ENCODE measurements at places on chromosomes 2 and 18.

DNA sequence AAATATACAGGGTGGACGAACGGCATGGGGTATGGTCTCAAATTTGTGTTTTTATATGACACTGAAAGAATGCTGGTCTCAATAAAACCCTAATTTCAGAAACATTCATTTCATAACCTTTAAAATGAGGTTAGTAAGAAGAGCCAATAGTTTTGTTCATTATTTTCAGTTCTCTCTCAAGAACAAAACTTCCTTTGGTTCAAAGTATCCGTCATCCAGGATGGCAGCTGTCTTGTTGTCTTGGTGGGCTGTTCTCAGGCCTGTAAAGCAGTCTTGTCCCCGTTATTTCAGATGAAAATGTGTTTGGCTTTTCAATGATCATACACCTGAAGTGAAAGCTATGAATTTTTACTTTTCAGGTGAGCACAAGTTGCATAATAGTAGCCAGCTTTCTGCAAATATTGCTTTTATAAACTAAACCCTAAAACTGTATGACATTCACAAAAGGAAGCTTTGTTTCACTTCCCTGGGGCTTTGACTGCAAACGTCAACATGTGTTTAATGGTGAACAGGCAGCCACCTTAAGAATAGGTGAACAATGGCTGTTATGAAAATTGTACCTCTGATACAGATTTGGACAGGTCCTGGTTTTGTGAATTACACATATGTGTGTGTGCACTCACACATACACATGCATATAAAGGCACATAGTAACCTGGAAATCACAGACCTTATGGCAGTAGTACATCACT lies 2.6 kb downstream of the IL18RAP start:
- DNase-seq, result no peak

DNA sequence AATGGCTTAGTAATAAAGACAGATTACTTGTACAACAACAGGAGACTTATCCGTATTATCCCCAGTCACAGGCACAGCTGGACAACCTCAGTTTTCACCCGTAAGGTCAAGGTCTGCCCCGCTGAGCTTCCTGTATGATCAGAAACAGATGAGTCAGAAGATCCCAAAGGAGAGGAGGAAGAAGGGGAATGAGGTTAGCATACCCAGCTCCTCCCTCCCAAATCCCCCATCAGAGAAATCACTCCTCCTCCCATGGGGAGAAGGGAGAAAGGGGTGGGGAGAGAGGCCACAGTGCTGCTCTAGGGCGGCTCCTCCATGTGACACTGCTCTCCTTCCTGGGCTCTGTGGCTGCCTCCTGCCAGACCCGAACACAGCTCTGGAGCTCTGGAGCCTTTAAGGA lies 53.8 kb upstream of the SPTBN1 start:
- peak; percentile 63 for DNase-seq

DNA sequence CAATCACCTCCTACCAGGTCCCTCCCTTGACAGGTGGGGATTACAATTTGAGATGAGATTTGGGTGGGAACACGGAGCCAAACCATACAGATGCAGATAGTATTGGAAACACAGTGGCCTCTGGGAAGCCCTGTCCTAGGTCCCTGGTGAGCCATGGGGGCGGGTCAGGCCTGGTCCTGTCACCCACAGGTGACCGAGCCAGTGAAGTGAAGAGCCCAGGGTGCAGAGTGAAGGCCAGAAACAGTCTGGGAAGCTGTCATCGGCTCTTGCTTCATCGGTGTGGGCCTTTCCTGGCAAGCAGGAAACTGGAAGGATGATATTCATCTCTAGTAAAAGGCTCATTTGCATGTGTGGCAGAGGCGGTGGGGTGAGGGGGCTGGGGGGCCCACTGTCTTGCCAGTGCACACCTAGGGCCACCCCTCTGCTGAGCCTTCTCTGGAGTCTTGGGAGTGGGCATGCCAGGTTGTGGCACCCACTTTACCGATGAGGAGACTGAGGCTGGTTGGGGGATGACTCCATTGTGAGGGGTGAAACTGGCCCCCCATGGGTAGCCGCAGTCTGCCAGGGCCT lies 290.6 kb downstream of the NDUFA10 start:
- no peak for DNase-seq

DNA sequence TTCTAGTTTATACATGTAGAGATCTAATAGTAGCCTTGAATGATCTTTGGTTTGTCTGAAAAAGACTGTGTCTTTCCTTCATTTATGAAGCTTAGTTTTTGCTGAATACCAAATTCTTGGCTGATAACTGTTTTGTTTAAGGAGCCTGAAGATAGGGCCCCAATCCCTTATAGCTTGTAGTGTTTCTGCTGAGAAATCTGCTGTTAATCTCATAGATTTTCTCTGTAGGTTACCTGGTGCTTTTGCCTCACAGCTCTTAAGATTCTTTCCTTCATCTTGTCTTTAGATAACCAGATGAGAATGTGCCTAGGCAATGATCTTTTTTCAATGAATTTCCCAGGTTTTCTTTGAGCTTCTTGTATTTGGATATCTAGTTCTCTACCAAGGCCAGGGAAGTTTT lies 562.1 kb downstream of the XIRP2 start:
- DNase-seq, result no peak

- DNase-seq, result no peak
These were observed 21.6 kb upstream of the ITGB6 start for GRCh38 chr2:160221391-160222276.

GRCh38 chr2:145286716-145287275 lies 766.9 kb upstream of the ZEB2 start:
- DNase-seq, result no peak

GRCh38 chr2:44753552-44754285 lies 187.8 kb upstream of the SIX3 start:
- DNase-seq, result no peak

DNA sequence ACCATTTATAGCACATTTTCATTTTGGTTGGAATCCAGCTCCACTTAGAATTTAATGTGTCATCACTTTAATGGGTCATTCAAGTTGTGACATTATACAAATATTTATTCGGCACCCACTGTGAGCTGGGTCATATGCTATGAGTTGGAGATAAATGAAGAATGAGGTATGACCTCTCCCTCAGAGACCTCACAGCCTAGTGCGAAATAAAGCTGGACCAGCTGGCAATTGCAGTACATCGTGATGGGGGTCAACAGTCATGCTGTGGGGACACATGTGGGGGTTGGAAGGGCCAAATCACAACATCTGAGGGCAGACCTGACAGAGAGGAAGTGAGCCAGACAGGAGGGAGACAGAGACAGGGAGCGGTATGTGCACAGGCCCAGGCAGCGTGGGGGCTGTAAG lies 175.4 kb downstream of the MAIP1 start:
- no peak for DNase-seq

- no peak for DNase-seq
These were observed 1571.5 kb upstream of the NXPH2 start for GRCh38 chr2:140351692-140352091.

DNA sequence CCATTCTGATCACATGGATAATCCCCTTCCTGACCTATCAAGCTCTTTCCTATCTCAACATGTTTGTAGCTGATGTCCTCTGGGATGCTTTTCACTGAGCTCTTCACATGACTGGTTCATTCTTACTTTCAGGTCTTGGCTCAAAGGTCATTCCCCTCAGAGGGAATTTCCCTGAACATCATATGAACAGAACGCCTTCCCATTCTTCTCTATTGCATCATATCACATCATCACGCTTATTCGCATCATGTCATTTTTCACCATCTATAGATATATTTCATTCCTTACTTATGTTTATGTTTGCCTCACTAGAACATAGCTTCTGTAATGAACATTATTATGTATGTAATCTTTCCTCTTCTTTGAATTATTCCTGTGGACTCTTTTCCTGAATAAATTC lies 178.9 kb upstream of the APCDD1 start:
- no peak for DNase-seq

GRCh38 chr2:134153294-134153880 lies 100.5 kb upstream of the MGAT5 start:
- no peak for DNase-seq

- DNase-seq, result no peak
These were observed 22.5 kb downstream of the EHBP1 start for GRCh38 chr2:62727876-62728566.

DNA sequence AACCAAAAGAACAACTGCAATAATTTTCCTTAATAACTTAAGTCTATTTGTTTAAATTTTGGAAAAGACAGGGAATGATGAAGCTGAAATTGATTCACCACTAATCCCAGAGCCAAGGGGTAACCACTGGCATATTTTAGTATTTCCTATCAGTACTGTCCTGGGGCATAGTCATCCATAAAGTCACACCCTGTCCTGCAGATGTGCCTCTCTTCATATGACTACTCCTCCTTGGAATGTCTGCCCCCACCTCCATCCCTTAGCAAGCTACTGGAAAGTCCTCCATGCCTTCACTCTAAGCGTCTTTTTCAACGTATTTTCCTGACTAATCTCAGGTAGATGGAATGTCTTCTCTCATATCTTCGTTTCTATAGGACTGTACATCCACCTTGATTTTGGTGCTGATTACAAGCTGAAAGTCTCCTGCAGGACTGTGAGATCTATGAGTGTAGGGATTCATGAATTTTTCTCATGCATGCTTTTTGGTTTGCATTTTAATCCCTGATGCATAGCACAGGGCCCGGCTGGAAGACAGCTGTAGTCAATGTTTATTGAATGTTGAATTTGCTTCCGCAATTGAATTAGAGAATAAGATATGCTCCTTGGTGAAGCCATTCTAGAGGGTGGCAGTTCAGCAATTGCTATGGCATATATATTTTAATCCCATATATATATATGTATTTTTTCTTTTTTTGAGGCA lies 85.6 kb downstream of the MOGAT1 start:
- DNase-seq, result no peak

DNA sequence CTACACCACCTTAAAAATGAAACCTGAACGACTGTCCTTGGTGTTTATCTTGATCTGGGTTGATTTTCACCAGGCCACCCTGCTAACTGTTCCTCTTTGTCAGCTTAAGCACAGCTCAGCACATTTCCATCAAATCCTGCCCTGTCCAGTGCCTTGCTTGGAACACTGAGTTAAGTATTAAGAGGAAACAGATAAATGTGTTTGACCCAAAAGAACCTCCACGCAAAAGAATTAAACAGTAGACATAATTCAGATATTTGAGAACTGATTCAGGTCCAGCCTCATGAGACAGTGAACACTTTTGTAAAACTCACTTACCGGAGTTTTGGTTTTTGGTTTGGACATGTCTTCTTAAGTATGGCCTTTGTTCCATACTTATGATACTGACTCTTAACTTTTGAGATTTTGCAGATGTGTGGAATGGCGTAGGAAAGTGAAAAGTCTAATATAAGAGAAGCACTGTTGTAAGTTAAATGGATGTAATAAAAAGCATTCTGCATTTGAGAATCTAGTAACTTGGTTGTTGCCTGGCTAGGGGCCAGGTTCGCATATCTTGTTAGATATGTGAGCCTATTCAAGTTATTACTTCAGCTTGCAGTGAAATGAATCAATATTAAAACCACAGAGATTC lies 88.9 kb upstream of the SERPINE2 start:
- DNase-seq, result no peak

GRCh38 chr2:177464549-177464948 lies 72.0 kb downstream of the AGPS start:
- DNase-seq, result no peak

- no peak for DNase-seq
These were observed 43.3 kb upstream of the CYP20A1 start for GRCh38 chr2:203195331-203196036.
